ENCODE measurements at places on chromosomes 6 and 20. TPM values are rescaled to one million over a fixed set of nuclear protein-coding genes. Genes with fewer than 3 reads are reported as not detected.

Gene GPX5
- not detected for total RNA-seq

Gene MRAP2
- not detected for total RNA-seq

Gene EYS
- not detected for total RNA-seq

Gene LY6G6D
- not detected for total RNA-seq

Gene JPH2
- total RNA-seq, result not detected

Gene ARMC12
- 0.66 TPM for total RNA-seq

Gene BPIFB4
- total RNA-seq, result not detected

Gene C6orf15
- not detected for total RNA-seq

Gene CST7
- total RNA-seq, result 98.4 TPM

Gene GHRH
- not detected for total RNA-seq

Gene AIG1
- 5.0 TPM for total RNA-seq

Gene GPSM3
- 265 TPM for total RNA-seq

Gene AK9
- 4.3 TPM for total RNA-seq
